ENCODE measurements at places on chromosomes 12 and 14. TPM values are rescaled to one million over a fixed set of nuclear protein-coding genes. Genes with fewer than 3 reads are reported as not detected.

Gene GPR84
- not detected for total RNA-seq

Gene VWF
- total RNA-seq, result 122 TPM

Gene KERA
- 1.3 TPM for total RNA-seq

Gene NTF3
- total RNA-seq, result 3.5 TPM

Gene IL26
- not detected for total RNA-seq

Gene PZP
- total RNA-seq, result not detected

Gene SAMD15
- 3.1 TPM for total RNA-seq

Gene PCED1B
- total RNA-seq, result 1.0 TPM

GRCh38 chr12:125324861-125325490 lies 259.7 kb downstream of the AACS start:
- no peak for DNase-seq

GRCh38 chr14:103184046-103184445 lies 60.8 kb downstream of the TNFAIP2 start:
- DNase-seq, result no peak

DNA sequence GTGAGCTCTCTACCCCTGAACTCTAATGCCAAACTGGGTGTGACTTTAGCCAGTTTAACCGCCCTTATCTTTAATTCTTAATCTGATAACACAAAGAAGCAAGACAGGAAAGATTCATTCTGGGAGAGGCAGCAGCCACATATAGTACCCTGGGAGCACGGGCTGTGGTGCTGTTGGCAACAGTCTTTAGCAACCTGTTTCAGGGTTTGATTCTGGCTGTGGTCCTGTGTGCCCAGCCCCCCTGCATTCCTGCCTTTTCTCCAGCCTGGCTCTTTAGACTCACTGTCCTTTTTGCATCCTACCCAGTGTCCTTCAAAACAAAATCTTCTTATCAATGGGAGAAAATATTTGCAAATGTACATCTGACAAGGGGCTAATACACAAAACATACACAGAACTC lies 275.2 kb downstream of the GXYLT1 start:
- no peak for DNase-seq

DNA sequence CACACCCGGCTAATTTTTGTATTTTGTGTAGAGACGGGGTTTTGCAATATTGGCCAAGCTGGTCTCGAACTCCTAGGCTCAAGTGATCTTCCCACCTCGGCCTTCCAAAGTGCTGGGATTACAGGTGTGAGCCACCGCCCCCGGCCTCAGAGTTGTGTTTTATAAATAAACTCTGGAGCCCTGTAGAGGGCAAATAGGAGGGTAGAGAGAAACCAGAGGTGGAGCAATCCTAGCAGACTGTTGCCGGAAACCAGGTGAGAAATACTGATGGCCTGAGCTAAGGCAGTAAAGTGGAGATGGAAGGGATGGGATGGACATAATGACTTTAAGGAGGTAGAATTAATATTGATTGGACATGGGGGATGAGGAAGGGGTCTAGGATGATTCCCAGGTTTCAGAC lies 2.7 kb upstream of the HSD17B6 start:
- DNase-seq, result no peak

GRCh38 chr12:107459641-107460040 lies 226.0 kb upstream of the PWP1 start:
- no peak for DNase-seq

All from uterus (tissue), 4 donors.